DMS 273 treated with DMSO at 0.1 percent for 48 hours (cell line): ENCODE measurements at places on chromosomes 1 and 21.
A peak's percentile ranks its signal among the peaks of the same experiment; 100 is the strongest.

GRCh38 chr1:14849038-14849437, 250.6 kb downstream of the KAZN start:
- DNase-seq = no peak

GRCh38 chr1:206469933-206470691, at the start of gene IKBKE:
Gene IKBKE (plus strand): TSS chr1:206470476. CDS start chr1:206473228, 2,752 bp downstream.
- no peak for DNase-seq

DNA sequence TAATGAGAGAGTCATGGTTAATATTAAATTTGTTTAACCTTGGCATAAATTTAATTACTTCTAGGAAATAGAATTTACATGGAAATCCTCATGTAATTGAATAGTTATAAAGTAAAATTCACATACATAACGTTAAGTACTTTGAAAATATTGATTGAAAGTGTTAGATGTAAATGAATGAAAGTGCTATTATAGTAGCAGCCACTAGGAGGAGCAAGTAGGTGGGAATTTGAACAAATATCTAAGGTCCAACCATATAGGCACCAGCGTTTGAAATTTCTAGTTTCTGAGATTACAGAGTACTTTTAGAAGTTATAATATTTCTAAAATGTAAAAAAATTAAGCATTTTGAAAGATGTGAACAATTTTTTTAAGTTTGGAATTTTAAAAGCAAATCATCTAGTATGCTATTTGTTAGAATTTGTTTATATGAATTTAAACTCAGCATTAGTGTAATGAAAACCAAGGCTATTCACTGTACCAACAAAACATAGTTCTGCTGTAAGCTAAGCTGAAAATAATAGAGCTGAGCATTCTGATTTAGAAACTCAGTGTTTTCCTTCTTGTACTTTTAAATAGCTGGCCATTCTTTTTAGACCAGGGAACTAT, 3.3 kb downstream of the B3GALT2 start:
- peak; percentile 58 for DNase-seq

DNA sequence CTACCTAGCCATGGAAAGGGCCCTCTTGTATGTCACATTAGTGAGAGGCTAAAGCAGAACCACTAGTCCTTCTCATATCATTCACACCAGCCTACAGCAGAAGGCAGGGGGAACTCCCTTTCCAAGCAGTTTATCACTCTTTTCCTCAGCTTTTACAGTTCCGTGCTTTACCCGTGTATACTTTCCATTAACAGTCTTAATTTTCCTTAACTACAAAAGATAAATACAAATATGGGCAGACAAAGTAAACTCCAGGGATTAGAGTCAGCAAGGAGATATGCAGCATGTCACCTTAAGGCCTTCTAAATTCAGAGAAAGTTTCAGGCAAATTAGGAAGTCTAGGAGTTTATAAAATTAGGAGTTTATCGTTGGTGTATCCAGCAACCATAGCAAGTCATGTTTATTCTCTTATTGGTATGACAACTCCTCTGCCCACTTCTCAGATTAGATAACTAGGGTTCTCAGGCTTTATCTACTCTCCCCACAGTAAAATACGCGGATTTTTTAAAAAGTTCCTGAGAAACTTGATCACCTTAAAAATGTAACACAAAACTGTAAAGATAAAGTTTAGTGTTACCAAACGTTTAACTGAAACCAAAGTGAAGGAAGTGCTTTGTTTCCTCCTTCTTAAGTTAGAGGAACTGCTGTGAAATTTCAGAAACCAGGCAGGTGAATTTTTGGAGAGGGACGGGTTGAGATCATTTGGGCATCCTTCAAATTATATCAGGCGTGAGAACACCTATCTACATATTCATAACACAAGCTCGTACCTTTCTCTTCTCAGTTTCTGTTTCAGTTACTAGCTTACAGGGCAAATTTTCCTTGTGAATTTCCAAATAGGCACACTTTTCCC, 42.7 kb upstream of the SLC19A2 start:
- no peak for DNase-seq

- peak; percentile 64 for DNase-seq
Observed at GRCh38 chr1:145858238-145858900, 512 bp downstream of the PIAS3 start.

GRCh38 chr1:97004054-97004453, 282.5 kb downstream of the PTBP2 start:
- DNase-seq = no peak

DNA sequence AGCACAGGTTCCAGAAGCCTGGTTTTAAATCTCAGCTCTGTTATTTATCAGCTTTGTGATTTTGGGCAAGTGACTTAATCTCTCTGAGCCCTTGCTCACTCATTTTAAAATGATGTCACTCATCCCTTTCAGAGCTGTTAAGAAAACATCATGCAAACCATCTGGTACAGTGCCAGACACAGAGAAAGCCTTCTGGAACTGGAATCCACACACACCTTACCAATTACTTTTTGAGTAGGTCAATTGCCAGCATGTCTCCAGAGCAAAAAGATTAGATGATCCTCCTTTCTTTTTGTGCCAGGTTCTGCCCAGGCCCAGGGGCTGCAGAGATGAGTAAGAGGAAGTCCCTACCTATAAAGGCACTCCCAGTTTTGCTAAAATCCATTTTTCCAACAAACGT, 61.3 kb downstream of the ROR1 start:
- DNase-seq = peak; percentile 26

GRCh38 chr1:240310226-240310925, 218.7 kb downstream of the FMN2 start:
- DNase-seq = no peak

DNA sequence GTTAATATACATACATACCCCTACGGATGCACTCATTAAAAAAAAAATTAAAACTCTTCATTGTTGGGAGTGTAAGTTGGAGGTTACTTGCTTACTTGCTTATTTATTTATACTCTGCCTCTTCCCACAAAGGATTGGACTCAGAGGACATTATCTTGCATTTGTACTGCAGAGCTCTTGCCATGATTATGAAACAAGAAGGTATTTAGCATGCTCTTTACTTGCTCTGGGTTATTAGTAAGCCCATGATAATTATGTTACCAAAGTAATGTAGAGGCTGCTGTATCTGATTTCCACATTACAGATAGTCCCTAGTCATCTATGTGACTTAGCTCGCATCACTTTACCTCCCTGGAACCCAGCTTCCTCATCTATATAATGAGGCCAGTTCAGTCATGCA, 355.1 kb upstream of the PTBP2 start:
- DNase-seq = no peak

- no peak for DNase-seq
Observed at GRCh38 chr1:167627865-167628641, 2.0 kb upstream of the RCSD1 start.

- no peak for DNase-seq
Observed at GRCh38 chr1:91854852-91855534, 31.0 kb downstream of the TGFBR3 start.

GRCh38 chr1:7592120-7592798, 178.8 kb upstream of the VAMP3 start:
- no peak for DNase-seq

- DNase-seq = no peak
Observed at GRCh38 chr1:182507685-182508084, 57.7 kb downstream of the RGSL1 start.

- DNase-seq = no peak
Observed at GRCh38 chr1:155124503-155125463, 2.9 kb upstream of the EFNA1 start.

- no peak for DNase-seq
Observed at GRCh38 chr1:102434421-102434820, 437.7 kb upstream of the OLFM3 start.

- no peak for DNase-seq
Observed at GRCh38 chr1:209057901-209058300, 525.6 kb upstream of the CAMK1G start.

DNA sequence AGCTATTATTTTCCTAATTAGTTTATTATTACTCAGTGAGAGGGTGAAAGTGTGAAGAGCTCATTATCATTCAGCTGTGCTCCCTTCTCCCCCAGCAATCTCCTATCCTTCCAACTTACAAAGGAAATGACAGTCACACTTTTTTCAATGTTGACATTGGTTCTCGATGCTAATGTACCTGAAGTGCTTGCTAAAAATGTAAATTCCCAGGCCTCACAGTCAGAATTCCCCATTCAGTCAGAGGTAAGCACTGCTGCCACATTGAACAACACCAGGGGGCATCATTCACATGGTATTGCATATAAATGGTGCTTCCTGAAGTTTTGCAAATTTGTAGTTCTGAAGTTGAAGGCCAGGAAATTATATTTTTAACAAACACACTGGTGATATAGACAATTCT, 132.7 kb upstream of the FOXD3 start:
- DNase-seq = no peak

DNA sequence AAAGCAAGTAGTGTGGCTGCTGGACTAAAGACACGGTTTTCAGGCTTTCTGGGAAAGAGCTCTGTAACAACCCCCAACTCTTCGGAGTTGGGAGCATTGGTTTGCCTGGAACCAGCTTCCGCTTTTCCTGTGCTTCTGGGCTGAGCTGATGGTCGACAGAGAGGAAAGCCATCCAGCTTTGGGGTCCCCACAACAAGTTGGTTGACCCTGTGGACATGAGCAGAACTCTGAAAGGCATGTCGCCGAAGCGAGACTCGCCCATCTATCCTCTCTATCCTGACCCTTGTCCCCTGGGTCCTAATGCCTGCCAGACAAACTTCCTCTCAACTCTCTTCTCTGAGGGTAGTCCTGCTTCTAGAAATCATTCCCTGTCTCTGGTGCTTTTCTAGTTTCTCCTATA, 31.9 kb upstream of the FCGR2A start:
- DNase-seq = peak; percentile 12

DNA sequence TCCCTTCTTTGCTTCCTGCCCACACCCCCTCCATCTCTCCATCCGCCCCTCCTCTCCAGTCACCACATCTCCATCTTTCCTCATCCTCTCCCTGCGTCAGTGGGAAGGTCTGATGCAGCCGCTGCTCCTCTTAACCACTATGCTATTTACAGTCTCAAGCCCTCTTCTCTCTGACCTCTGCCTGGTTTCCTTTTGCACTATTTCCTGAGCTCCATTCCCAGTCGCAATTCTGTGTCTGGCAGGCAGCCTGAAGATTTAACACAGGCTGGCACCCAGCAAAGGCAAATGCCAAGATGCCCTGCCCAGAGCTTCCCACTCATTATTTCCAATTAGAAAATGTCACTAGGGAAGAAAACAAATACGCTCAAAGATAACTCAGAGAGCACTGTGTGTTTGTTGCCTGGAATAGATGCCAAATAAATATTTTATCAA, 89.6 kb upstream of the LPGAT1 start:
- no peak for DNase-seq

GRCh38 chr21:22019766-22020165, 1021.6 kb downstream of the NCAM2 start:
- no peak for DNase-seq

DNA sequence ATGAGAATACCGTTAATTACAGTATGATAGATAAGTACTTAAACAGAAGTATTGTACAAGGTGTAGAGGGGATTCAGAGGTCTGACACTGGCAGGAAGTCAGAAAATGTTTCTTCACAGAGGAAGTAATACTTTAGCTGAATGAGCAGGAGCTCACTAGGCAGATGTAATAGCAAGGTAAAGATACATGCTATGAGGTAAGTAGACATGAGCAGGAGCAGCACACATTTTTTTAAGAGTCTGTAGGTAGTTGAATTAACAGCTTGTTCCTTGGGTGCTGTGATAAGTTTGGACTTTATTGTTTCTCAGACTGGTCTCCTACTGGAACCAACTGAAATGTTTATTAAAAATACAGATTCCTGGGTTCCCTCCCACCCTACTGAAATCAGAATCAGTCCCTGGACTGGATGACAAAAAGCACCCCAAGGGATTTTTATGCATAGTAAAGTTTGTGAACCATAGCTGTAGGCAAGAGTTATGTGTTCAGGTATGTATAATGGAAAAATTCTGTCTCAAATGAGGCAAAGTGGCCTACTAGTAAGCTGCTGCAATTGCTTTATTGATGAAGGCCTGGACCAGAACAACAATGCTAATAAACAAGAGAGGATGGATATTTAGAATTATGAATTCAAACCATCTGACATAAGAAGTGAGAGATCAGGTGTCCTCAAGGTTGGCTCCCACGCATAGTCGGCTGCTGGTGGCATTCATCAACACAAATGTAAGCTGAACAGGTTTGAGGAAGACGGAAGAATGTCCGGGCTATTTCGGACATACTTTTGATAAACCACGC, 902 bp downstream of the AP4B1 start:
- no peak for DNase-seq

DNA sequence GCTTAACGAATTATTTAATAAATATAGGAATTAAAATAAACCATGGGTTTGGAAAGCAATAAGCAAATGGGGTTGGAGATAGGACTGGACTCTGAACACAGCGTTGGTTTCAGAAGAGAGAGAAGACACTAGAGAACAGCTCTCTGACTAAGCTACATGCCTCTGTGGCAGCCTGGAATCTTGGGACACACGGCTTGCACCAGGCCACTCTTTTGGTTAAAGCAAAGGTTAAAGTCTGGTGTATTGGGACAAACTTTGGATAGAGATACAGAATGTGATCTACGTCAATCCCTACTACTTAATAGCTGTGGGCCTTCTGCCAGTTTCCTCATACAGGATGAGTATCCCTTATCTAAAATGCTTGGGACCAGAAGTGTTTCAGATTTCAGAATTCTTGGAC, 49.7 kb upstream of the HSD17B7 start:
- DNase-seq = no peak

DNA sequence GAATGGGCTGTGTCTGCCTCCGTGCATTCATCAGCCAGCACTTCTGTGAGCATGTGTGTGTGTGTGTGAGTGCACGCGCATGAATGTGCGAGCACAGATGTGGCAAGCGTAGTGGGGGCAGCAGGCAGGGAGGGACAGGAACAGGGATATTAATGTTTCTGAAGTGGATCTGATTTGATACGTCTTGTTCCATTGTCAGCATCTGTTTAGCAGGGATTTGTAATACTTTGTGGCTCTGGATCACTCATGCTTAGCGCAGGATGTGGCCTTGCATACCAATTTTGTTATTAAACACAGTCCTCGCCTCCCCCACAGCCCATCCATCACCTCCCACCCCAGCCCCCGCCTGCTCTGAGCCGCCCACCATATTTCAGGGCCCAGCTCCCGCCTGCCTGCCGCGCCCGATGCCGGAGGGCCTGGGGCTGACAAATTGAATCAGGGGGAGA, 52.4 kb downstream of the TMEM53 start:
- no peak for DNase-seq

- no peak for DNase-seq
Observed at GRCh38 chr1:82491301-82492048, 690.7 kb downstream of the ADGRL2 start.

GRCh38 chr1:209929751-209930150, 8.3 kb upstream of the SYT14 start:
- DNase-seq = no peak
